A549 treated with AZD2906 at 1 μM for 4 hours (cell line): ENCODE measurements at places on chromosomes 16 and 17. TPM values are rescaled to one million over a fixed set of nuclear protein-coding genes. Genes with fewer than 3 reads are reported as not detected.

Gene MT3
- total RNA-seq = 0.41 to 0.88 TPM (median 0.79 TPM) in 5 replicates

Gene ACACA
- total RNA-seq = 43.3 to 50.7 TPM (median 45.1 TPM) in 5 replicates

Gene CWC25
- 20.1 to 27.4 TPM (median 21.2 TPM) in 5 replicates for total RNA-seq

Gene HAGHL
- 17.6 to 20.2 TPM (median 18.6 TPM) in 5 replicates for total RNA-seq

Gene ATP1B2
- 0.15 to 0.33 TPM (median 0.22 TPM) in 5 replicates for total RNA-seq

Gene EPX
- 0.03 TPM in 1 of 5 replicates, not detected in the others for total RNA-seq

Gene HOXB1
- total RNA-seq = not detected in 5 replicates
